Stimulated activated CD4-positive, alpha-beta T cell treated with anti-CD3 and anti-CD28 coated beads, Interleukin-4, amount 100 ng/mL, for 24 hours (primary cell): ENCODE measurements at places on chromosomes 7 and 10.

DNA sequence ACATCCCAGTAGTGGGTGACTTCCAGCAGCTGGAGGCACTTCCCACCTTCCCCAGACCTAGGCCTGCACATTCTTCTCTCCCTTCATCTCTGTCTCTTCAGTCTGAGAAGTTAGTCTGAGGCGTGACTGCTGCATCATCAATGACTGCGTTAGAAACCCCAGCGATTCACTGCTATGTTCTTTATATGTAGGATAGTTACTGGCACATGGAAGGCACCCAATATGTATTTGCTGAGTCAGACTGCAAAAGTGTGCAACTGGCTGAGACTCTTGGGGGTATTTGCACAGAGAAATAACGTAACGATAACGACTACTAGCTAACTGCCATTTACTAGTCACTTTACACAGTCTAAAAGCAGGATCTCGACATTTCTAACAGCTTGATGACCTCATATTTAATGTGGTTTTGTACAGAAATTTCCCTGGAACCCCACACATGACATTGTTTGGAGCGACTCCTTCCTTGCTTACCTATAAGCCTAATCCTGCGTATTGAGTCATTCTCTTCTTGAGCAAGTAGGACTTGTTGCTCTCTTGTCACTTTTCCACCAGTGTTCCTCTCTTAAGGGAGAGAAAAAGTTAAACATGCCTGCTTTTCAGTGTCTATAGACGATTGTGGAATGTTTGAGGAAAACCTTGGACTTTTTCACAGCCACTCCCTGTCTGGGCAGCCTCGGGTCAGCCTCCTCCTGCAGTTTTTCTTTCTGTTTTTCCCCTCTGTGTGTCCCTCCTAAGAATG is 45.5 kb downstream of the THNSL1 start:
- DNase-seq, result no peak

DNA sequence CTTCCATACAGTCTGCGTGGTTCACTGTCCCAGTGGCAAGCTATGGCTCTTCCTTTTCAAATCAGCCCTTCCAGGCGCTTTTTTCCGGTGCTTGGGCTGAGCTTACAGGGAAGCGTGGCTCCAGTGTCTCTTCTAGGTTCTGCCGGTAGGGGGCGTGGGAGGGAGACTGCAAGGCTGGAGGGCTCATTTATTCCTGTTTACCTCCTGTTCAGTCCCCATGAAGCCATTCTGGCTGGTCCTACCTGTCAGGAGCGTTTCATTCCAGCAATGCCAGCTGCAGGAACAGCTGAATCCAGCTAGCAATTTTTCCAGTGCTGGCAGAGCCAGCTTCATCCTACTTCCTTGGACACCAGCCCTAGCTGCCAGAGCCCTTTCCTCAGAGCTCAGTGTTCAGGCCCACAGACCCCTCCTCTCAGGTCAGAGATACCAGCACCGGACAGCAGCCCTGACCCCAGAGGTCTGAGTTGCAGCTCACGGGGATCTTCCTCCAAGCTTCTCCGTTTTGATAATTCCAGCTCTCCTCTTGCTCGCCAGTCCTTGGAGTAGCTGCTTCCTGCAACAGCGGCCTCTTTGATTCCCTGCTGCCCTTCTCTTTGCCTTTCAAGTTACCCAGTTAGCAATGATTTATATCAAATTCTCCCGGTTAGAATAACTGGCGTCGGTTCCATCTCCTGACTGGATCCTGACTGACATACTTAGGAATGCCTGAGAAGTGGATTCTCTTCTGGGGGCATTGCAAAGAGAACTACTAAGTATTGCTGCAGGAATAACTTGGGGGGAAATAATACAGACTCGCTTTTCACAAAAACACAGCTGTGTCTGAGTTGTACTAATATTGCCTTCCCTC is 129.8 kb downstream of the FRMD4A start:
- DNase-seq, result no peak

- no peak for DNase-seq
These were observed 457.3 kb downstream of the ETV1 start for GRCh38 chr7:13532028-13532753.

GRCh38 chr10:95121904-95122303 is 52.6 kb upstream of the CYP2C8 start:
- DNase-seq, result no peak

DNA sequence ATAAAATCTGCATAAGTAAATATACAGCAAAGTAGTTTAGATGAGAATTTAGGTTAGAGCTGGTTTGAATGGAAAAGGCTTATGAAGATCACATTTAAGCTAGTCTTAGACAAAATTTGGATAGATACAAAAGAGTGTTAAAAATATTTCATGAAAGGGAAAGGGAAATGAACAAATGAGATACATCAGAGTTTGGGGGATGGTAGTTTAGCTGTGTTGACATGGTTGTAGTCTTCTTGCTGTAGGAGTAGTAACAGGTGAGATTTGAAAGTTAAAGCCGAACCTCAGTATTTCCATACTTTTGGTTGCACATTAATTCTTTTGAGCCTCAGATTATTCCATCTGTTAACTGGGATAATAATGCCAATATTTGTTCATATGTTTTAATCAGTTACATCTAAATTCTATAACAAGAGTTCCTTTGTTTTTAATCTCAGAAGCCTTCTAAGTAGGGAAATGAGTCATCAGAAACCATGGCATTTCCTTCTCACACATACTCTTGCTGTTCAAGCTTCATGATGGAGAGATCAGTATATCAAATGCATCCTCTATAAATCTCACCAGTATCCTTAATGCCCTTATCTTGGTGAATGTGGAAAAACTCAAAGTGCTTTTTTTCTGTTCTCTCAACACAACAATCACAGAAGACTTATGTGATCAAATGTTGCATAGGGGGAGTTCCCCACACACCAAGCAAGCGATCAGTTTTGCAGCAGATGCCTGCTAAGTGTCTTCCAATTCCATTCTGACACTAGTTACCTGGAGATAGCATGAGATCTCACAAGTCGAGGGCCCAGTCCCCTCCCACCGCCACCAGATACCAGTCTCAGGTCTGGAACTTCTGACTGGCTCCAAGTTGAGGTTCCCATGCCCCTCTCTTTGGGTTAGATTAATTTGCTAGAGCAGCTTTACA is 84.7 kb downstream of the MAPK8 start:
- DNase-seq, result no peak

- DNase-seq, result no peak
These were observed 237.0 kb upstream of the SEMA3C start for GRCh38 chr7:81155654-81156373.

- DNase-seq, result no peak
These were observed 18.2 kb downstream of the MRPL32 start for GRCh38 chr7:42950417-42950816.

- DNase-seq, result no peak
These were observed 14.0 kb upstream of the UBE3C start for GRCh38 chr7:157124690-157125089.

DNA sequence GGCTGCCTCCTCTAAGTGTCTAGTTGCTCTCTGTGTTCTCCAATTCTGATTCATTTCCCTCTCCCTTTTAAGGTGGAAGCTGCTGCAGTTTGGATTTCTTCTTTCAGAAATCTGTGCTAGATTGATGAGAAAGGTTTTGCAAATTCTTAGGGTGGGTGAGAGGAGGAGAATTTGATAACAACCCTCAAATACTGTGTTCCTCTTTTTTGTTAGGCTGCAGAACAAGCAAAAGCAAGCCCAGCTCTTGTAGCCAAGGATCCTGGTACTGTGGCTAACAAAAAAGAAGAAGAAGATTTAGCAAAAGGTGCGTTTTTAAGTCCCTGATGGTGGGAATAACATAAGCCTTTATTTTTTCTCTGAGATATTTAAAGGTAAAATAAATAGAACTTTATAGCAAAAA is 49.1 kb downstream of the STAM start:
- no peak for DNase-seq

DNA sequence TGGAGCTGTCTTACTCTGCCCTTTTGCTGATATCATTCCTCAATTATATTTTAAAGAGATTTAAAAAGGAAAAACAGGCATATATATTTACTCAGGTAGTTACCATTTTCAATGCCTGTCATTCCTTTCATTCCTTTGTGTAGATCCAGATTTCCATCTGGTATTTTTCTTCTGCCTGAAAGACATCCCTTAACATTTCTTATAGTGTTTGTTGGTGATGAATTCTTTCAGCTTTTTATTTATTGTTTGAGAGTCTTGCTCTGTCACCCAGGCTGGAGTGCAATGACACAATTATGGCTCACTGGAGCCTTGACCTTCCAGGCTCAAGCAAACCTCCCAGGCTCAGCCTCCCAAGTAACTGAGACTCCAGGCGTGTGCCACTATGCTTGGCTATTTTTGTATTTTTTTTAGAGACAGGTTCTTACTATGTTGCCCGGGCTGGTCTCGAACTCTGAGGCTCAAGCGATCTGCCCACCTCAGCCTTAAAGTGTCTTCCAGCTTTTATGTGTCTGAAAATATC is 5.6 kb upstream of the POM121 start:
- no peak for DNase-seq

- no peak for DNase-seq
These were observed 121.9 kb upstream of the AUTS2 start for GRCh38 chr7:69476416-69476815.

DNA sequence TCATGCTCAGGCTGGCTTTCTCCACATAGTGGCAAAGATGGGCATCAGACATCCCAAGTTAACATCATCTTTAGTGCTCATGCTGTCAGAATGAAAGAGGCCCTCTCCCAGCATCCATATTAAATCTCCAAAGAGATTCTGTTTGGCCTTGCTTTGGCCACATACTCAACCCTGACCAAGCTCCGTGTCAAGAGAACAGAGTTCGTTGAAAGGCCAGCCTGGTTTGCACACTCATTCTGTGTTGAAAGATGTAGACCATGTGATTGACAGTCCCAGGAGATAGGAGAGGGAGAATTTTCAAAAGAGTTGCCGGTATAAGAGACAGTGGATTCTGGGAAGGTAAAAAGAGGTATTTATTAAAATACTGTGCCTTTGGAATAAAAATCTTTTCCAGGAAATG is 19.7 kb downstream of the MET start:
- no peak for DNase-seq

- DNase-seq, result peak; percentile 72
These were observed 23.2 kb downstream of the PILRA start for GRCh38 chr7:100396421-100396982.

GRCh38 chr7:123502201-123502600 is 32.2 kb downstream of the IQUB start:
- no peak for DNase-seq

- DNase-seq, result no peak
These were observed 179.2 kb upstream of the NAMPT start for GRCh38 chr7:106463851-106464611.

- no peak for DNase-seq
These were observed 37.2 kb upstream of the TARP start for GRCh38 chr7:38310591-38311101.

GRCh38 chr7:43294080-43294630 is 181.7 kb downstream of the HECW1 start:
- DNase-seq, result no peak
